Non-pigmented ciliary epithelial cell (primary cell): ENCODE measurements at places on chromosomes 12 and 14.

GRCh38 chr14:59305231-59305630 lies 116.8 kb downstream of the DAAM1 start:
- no peak for DNase-seq

DNA sequence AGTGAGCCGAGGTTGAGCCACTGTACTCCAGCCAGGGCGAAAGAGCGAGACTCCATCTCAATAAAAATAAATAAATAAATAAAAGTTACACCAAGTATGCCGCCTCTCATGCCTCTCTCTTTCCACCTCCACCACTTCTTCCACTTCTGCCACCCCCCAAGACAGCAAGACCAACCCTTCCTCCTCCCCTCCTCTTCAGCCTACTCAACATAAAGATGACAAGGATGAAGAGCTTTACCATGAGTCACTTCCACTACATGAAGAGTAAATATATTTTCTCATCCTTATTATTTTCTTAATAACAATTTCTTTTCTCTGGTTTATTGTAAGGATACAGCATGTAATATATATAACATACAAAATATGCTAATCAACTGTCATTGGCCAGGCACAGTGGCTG lies 3.6 kb upstream of the TMED2 start:
- no peak for DNase-seq

GRCh38 chr12:16016748-16017147 lies 105.6 kb downstream of the DERA start:
- no peak for DNase-seq

GRCh38 chr12:3266638-3267037 lies 189.5 kb downstream of the TSPAN9 start:
- DNase-seq, result no peak

- DNase-seq, result no peak
These were observed 117.9 kb upstream of the SFSWAP start for GRCh38 chr12:131592972-131593371.

DNA sequence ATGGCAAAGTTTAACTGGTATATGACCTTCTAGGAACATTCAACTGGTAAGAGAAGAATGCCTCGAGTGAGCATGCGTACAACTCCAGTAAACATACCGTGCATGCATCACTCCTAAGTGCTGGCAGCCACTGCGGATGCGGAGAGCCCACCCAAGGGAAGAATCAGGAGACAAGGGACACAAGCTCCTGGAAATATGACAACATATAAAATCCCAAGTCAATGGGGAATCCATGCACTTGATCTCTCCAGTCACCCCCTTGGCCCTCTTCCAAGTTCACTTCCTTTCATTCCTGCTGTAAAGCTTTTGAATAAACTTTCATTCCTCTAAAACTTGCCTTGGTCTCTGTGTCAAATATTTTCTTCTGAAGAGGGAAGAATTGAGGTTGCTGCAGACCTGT lies 168.7 kb upstream of the TMCC3 start:
- DNase-seq, result no peak

DNA sequence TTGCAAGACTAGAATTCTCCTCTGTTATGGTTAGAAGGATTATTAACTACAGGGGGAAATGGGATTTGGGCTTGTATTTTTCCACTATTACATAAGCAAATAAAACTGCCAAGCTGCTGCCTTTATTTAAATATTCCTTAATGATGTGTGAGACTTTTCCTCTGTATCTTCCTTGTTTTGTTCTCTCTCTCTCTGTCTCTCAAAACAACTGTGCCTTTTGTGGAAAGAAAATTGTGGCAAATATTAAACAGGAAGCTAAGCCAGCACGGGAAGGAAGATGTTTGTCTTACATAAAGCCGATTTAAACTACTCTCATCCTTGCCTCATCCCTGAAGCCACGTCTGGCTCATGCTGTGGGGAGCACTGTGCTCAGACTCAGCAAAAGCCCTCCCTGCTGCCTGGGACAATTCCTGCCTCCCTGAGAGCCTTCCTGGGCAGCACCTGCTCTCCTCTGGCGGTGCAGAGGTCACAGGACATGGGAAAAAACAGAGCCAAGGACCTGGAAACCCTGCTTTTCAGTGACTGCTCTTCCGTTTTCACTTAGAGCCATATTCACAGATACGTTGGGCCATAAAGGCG lies 237.2 kb downstream of the SLC15A4 start:
- no peak for DNase-seq

GRCh38 chr14:31206536-31207286 lies 882 bp downstream of the HECTD1 start:
- no peak for DNase-seq

DNA sequence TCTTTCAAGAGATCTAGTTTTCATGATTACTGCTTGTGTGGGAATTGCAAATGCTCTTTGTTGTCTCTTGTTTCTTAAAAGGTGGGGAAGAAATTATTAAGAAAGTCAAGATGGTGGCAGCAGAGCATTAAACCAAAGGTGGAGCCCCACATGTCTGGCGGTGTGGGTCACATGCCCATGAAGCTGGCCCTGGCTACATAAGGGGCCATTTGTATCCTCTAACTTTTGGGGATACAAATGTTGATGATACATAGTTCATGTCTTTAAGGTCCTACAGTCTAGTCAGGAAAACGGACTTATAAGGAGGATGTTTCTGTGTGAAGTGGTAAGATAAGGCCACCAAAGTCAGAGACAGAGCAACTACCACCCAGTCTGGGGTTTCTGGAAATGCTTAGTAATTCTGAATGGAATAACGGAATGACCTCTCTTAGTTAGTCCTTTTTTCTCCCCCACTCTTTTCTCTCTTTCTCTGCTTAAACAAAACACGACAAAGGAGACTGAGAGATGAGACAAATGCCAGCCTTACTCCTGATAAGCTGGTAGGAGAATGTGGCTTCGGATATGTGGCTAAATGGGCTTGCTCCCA lies 39.9 kb upstream of the PTHLH start:
- no peak for DNase-seq

DNA sequence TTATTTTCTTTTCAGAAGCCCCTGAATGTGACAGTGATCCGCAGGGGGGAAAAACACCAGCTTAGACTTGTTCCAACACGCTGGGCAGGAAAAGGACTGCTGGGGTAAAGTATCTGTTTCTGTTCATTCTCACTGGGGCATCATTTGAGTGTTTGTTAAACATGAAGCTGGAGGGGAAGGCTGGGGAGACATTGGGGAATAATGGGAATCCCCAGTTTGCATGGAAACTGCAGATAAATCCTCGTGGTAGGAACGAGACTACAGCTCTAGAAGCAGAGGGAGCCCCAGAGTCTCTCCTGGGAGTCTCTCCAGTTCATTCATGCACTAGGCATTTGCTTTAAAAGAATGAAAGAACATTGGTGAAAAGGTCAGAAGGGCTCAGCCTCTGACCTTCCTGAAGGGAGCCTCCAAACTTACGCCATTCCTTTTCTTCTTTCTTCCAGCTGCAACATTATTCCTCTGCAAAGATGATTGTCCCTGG lies 2.5 kb upstream of the CFAP251 start:
- DNase-seq, result no peak

GRCh38 chr14:56494167-56494566 lies 85.4 kb upstream of the TMEM260 start:
- DNase-seq, result no peak

DNA sequence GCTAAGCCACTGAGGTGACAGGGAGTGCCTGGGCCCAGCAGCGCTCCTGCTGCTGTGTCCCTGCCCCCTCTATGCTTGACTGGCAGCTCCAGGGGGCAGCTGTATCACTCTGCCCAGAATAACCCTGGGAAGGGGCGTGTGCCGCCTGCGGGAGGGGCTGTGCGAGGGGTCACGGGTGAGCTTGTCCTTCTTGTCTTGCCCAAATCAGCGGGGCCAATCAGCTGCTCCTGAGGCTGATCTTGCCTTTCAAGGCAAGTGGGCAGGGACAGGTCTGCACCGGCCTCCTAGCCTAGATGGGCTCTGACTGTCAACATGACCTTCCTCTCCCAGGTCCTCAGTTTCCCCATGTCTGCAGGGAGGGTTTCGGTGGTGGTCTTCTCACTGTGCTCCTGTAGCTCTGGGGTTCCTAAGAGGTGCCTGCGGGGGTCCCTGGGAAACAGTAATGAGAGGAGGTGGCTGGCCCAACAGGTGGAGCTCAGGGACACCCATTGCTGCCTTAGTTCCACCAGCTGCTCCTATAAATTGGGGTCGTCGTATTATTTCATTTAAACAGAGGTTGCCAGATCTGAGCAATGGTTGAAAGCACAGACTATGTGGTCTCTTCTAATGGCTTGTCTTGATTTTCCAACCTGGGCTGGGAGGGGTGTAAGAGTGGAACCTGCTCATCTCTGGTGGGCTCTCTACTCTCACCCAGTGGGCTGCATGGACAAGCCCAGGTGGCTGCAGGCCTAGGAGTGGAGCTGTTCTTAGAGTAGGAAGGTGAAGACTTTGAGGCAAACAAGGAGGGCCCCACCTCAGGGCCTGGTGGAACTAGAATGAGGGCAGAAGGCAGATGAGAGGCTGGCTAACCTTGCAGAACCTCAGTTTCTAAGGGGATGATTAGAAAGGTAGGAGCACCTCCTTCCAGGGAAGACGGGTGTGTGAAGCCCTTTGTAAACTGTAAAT lies 11.7 kb downstream of the RTL1 start:
- DNase-seq, result no peak

DNA sequence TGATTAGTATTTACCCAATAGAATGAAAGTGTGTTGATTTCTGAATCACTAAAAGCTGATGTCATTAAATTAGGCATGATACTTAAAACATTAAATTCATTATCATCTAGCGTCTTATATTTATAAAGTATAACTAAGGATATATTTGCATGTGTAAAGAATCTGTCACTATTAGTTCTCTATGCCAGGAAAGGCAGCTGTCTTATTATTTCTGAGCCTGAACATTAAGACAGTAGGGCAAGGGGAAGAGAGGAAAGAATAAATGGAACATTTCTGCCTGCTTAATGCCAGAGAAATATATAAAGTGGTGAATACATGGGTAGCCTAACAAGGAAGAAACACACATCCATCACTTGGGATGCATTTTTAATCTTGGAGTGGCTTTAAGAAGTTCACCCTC lies 965.1 kb upstream of the TMEM132C start:
- DNase-seq, result no peak

GRCh38 chr12:72053604-72054003 lies 115.0 kb downstream of the TPH2 start:
- DNase-seq, result peak; percentile 8
